ENCODE measurements at places on chromosomes 7 and 10.

GRCh38 chr10:70130878-70131559 is 1.6 kb downstream of the AIFM2 start:
- DNase-seq = no peak

- DNase-seq = no peak
Observed at GRCh38 chr7:53306846-53307245, 271.4 kb downstream of the POM121L12 start.

GRCh38 chr7:105454921-105455320 is 66.2 kb upstream of the SRPK2 start:
- no peak for DNase-seq

DNA sequence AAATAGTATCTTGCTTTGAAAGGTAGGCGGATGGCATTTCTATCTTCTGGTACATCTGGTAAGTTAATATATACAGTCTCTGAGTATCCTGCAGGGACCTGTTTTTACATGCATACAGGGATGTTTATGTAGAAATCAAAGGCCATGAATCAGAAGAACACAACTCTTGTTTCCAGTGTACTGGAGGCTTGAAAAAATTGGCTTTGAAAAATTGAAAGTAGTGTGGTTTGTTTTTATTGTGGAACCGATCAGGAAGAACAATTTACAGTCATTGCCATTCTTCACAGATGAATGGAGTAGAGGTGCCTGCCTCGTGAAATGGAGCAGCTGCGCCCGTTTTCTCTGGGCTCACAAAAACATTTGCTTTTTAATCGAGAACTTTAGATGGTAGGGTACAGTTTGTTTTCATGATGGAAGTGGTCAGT is 54.0 kb upstream of the RPA3 start:
- no peak for DNase-seq

DNA sequence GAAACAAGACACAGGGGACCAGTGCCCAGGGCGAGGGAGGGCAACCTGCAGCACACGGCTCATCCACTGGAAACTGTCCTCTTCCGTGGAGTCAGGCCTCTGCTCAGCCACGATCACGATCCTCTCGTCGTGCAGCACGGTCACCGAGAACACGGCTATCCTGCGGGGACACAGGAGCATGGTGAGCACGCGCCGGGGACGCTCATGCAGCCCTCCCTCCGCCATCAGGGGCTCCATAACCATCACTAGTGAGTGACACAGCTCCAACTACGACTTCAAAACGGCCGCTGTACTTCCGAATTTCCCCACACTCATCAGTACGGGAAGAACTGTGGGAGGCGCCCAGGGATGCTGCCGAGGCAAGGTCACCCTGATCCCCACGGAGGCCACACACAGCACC is 227.9 kb downstream of the ZMYND11 start:
- no peak for DNase-seq

GRCh38 chr10:75755528-75755927 is 324.1 kb downstream of the LRMDA start:
- no peak for DNase-seq

All from neuronal stem cell (in vitro differentiated cells).